ENCODE measurements at places on chromosomes 3 and 15. TPM values are rescaled to one million over a fixed set of nuclear protein-coding genes. Genes with fewer than 3 reads are reported as not detected.

The PRRT3 gene
- total RNA-seq, result 5.2 TPM

The RPL15 gene
- total RNA-seq, result 1,285 TPM

The CPEB1 gene
- 3.8 TPM for total RNA-seq

GRCh38 chr15:64519897-64520296 is 59.5 kb downstream of the ZNF609 start:
- DNase-seq, result no peak
- no peaks in the 10 kb centered on the region for H3K27me3 ChIP-seq
- no peak overlapping the region for H3K27ac ChIP-seq
- peaks cover 2% of the 10 kb centered on the region for H3K4me1 ChIP-seq
- no peaks in the 10 kb centered on the region for H3K36me3 ChIP-seq

DNA sequence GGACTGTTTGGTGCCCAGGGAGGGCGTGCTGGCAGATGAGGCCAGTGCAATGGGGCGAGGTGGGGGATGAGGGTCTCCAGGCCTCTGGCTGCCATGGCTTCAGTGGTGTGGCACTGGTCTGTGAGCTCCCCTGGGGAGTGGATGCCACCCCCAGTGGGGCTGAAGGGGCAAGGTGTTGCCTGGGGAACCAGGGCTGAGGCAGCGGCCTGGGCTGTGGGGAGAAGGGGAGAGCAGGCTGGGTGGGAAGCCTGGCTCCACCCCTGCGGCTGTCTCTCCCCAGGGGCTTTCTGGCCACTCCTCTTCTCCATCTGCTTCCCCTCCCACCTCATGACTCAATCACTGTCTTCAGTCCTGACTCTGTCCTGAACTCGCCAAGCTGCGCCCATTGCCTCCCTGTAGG is 88.4 kb upstream of the TLE3 start:
- H3K4me3 ChIP-seq, result no peak overlapping the region
- H3K27me3 ChIP-seq, result no peaks in the 10 kb centered on the region
- H3K27ac ChIP-seq, result no peak overlapping the region
- no peaks in the 10 kb centered on the region for H3K36me3 ChIP-seq
- no peaks in the 10 kb centered on the region for H3K4me1 ChIP-seq
- DNase-seq, result no peak

DNA sequence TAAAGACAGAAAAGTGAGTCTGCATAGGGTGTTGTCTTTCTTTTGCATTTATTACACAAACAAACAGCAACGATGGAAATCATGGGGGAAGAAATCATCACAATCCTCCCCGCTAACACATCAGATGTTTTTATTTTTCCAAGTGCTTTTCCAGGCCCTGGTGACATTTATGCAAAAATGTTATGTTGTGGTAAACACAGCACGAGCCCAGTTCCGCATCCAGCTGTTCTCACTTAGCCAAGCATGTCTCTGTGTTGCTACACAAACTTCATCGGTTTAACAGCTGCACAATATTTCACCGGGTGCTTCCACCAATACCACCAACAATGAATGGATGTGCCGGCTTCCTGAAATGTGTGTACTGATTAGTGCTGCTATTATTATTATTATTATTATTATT is 53.7 kb upstream of the ABHD17C start:
- DNase-seq, result peak; percentile 44
- H3K27me3 ChIP-seq, result no peaks in the 10 kb centered on the region
- H3K27ac ChIP-seq, result no peak overlapping the region
- peaks cover 6% of the 10 kb centered on the region for H3K4me1 ChIP-seq
- H3K4me3 ChIP-seq, result no peak overlapping the region
